GM04503 (cell line): ENCODE measurements at places on chromosomes 16 and 17.

- no peak for DNase-seq
These were observed 18.0 kb downstream of the TMEM114 start for GRCh38 chr16:8572063-8572918.

GRCh38 chr17:596763-597644 lies 117.6 kb downstream of the VPS53 start:
- no peak for DNase-seq

- no peak for DNase-seq
These were observed 2.3 kb upstream of the MED24 start for GRCh38 chr17:40056379-40057015.

GRCh38 chr16:66740533-66740932 lies 10.9 kb downstream of the DYNC1LI2 start:
- DNase-seq, result no peak

DNA sequence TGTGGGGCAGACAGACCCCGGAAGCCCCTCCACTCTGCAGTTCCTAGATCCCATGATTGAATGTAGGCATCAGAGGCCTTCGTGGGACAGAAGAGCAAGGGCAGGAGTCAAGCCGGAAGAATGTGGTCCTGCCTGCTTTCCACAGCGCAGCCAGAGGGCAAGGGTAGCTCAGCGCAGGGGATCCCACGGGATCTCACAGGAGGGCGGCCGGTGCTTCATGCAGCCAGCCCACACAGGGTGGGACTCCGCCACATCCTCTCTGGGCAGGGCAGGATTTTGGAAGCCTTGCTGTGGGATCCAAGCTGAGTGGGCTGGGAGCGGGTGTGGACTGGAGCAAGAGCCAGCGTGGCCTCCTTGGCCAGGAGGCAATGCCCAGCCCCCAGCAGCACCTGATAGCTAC lies 13.0 kb downstream of the KATNB1 start:
- no peak for DNase-seq

GRCh38 chr16:333406-334094 lies 19.0 kb downstream of the AXIN1 start:
- DNase-seq, result no peak

- DNase-seq, result no peak
These were observed 2.0 kb upstream of the TSPOAP1 start for GRCh38 chr17:58330538-58330996.

GRCh38 chr17:81964081-81964849 lies 3.3 kb upstream of the NOTUM start:
- DNase-seq, result no peak

- DNase-seq, result no peak
These were observed 204.2 kb downstream of the PRKCA start for GRCh38 chr17:66506641-66507040.

GRCh38 chr17:9468937-9469336 lies 106.7 kb downstream of the STX8 start:
- no peak for DNase-seq

DNA sequence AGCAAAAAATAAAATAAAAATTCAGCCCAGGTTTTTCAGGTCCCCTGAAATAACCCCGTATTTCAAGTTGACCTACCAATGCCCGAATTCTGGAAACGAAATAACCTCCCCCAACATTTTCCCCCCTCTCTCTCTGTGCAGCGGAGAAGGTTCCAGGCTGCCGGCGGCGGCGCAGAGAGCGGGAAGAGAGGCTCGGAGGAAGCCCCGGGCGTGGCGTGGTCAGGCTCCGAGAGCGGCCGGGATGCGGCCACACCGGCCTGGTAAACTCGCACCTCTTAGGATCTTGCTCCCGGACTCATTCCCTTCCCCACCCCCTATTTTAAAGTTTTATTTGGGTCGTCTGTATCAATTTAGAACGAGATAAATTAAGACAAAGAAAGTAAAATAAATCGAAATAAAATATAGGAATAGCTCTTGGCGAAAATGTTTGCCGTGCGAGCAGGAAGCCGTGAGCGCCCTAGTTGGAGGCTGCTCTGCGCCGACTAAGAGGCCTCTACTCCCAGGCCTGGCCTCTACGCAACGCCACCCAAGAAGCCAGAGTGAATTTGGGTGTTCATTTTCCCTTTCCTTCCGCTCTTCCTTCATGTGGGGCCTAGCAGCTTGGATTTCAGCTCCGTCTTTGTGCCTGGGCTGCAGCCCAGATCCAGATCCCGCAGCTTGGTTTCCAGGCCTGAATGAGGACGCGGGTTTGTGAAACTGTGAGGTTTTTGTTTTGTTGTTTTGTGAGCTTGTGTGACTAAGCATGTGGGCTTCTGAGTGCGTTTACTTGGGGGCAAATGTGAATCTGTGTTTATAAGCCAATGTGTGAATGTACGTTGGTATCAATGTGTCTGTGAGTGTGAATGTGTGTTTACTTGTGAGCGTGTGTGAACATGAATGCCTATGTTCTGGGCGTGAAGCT lies 1.5 kb upstream of the HOXB6 start:
- DNase-seq, result no peak

- DNase-seq, result no peak
These were observed 1.4 kb downstream of the PAQR4 start for GRCh38 chr16:2970563-2970962.

DNA sequence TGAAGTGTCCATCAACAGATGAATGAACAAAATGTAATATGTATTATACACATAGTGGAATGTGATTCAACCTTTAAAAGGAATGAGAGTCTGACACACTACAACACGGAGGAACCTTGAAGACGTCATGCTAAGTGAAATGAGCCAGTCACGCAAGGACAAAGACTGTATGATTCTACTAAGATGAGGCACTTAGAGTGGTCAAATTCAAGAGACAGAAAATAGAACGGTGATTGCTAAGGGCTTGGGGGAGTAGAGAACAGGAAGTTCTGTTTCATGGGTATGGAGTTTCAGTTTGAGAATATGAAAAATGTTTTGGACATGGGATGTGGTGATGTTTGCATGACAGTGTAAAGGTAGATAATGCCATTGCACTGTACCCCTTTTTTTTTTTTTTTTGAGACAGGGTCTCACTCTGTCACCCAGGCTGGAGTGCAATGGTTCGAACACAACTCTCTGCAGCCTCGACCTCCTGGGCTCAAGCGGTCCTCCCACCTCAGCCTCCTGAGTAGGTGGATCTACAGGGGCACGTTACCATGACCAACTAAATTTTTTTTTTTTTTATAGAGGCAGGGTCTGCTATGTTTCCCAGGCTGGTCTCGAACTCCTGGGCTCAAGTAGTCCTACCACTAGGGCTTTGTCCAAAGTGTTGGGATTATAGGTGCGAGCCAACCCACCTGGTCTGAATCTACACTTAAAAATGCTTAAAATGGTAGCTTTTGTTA lies 2.9 kb upstream of the CCDC102A start:
- DNase-seq, result no peak

DNA sequence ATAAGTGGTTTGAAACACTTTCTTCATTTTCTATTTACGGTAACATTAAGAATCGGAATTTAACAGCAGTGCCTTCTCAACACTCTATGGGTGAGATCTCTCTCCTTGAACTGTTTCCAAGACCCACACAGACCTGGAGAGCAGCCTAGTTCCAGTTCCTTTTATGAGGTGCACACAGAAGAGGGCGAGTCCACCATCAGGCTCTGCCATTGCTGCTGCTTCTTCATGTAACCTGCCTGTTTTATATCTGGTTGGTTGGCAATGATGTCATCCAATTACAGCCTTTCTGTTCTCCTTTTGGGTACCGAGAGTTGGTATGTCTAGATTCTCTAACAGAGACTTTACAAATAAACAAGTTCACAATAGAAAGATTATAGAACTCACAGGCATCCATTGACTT lies 225.7 kb downstream of the UTP18 start:
- DNase-seq, result no peak

DNA sequence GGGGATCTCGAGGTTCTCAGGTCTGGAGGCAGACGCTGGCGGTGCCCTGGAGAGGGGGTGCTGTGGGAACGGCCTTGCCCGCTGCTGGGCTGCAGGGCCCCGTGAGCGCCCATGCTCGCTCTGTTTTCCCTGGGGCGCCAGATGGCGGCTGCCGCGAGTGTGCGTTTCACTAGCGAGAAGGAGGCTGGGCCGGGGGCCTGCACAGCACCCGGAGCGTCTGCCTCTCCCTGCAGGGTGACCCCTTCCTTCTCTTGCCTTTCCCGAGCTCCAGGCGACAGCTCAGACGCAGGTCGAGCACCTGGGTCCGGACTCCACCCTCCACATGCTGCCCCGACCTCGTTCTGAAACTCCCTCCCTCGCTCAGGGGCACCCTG lies 2.7 kb downstream of the TELO2 start:
- no peak for DNase-seq

DNA sequence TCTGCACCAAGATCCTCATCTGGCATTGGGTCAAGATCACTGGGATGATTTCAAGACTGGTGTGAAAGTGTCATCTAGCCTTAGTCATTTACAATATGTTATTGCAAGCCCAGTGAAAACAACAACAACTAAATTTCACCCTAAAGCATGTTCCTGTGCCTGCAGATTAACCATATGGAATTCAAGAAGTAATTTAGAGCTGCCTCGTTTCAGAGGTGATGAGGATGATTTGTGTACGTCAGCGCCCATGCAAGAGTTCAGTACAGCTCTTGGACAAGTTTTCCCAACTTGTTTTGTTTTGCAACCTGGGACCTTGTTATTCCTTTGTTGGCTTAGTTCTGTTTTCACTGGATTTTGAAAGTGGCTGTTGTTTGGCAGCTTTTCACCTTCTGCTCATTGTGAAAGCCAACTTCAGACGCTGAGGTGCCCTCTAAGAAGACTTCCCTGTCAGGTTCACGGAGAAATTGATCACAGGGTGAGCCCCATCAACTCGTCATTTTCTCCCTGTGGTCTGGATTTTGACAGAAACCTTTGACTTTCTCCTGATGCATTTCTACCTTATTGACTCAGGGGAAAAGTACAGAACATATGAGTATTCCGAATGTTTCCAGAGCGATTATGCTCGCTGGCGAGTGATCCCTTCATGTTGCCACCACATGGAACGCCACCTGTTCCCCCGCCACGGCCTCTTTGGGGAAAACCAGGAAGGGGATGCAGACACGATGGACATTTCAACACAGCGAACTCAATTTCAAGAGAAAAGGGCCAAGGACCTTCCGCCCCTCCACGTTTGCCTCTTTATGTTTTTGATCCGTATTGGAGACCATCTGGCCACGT lies 85.6 kb downstream of the FOXL1 start:
- DNase-seq, result peak; percentile 62

DNA sequence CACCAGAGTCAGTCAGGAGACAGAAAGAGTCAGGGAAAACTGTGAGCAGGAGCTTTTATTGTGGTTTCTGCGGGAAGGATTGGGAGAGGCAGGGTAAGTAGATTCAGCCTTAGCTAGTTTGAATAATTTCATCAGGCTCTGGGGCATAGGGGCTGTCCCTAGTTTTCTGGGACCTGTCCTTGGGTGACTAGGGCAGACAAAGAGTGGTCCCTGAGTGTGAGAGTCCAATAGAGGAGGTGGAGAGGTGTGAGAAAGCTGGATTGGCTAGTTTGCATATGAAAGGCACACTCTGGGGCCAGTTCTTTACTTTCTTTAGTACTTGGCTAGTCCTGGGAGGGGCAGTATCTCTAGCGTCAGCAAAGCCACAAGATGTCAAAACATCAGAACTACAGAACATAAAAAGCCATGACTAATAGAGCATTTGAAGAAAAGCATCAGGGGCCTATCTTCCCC lies 255.6 kb downstream of the HS3ST3A1 start:
- DNase-seq, result peak; percentile 94

- no peak for DNase-seq
These were observed 63.8 kb upstream of the RCVRN start for GRCh38 chr17:9968881-9969280.

DNA sequence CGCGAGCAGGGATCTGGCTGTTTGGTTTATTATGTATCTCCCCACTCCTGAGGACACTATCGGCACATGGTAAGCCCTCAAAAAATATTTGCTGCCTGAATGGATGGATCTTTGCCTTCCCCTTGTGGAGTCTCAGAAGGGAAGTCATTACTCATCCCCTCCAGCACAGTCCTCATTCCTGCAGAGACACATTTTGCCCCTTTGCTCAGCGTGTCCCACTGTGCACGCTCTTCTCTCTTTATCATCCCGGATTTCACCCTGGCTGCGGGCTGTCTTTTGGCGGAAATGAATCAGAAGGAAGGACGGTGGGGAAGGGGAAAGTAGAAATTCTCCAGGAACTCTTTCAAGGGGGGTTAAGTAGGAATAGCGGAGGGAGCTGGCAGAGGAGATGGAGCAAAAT lies 125.2 kb upstream of the CDC42EP4 start:
- DNase-seq, result no peak

DNA sequence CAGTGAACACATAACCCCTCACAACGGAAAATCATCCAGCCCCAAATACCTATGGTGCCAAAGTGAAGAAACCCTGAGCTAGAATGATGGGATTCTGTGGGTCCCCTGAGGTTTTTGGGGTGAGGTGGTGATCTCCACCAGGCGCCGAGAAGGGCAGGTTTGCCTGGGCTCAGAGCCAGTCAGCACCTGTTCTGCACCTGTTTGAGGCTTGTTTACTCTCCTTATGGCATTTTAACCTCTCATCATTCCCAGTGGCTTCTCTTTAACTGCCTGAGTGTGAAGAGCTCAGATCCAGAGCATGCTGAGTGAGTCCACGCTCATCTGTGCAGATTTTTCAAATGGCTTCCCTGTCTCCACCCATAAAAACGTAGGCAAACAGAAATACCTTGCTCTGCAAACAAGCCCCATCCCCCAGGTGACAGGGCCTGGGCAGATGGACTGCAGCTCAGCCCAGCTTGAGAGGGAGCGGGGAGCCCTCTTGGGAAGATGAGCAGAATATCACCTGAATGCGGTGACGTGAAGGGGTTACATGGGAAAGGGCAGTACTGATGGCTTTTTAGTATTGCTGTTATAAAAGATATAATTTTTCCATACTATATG lies 40.1 kb upstream of the CLEC19A start:
- no peak for DNase-seq

DNA sequence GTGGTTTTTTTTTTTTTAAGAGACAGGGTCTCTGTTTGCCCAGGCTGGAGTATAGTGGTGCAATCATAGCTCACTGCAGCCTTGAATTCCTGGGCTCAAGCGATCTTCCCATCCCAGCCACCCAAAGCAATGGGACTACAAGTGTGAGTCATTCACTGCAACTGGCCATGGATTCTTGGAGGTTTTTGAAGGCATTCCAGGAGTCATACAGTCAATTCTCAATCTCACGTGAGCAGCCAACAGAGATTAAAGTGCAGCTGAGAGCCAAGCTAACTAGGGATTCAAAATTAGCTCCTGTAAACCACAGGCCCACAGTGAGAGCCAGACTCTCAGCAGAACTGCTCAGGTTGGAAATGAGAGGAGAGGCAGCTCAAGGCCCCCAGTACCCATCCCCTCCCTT lies 30.2 kb downstream of the XPO6 start:
- peak; percentile 95 for DNase-seq
